Right cardiac atrium (tissue), 5 donors: ENCODE measurements at places on chromosomes 5 and 9. TPM values are rescaled to one million over a fixed set of nuclear protein-coding genes. Genes with fewer than 3 reads are reported as not detected.

Gene RAB3C
- 0.40 TPM for total RNA-seq

Gene SMIM32
- not detected for total RNA-seq

Gene OTULINL
- 2.8 TPM for total RNA-seq

Gene RASGEF1C
- 0.82 TPM for total RNA-seq

Gene DNAH5
- total RNA-seq = 0.61 TPM

Gene BRINP1
- 0.93 TPM for total RNA-seq

Gene FCN2
- total RNA-seq = not detected

Gene SPINK5
- total RNA-seq = 0.94 TPM

Gene GZMA
- total RNA-seq = 1.5 TPM

Gene ANKRD31
- 0.06 TPM for total RNA-seq

Gene CBY3
- total RNA-seq = not detected

Gene CDKN2B
- 0.71 TPM for total RNA-seq
